Nucleus accumbens (tissue), 56 donors: ENCODE measurements at places on chromosomes 1 and 21.

DNA sequence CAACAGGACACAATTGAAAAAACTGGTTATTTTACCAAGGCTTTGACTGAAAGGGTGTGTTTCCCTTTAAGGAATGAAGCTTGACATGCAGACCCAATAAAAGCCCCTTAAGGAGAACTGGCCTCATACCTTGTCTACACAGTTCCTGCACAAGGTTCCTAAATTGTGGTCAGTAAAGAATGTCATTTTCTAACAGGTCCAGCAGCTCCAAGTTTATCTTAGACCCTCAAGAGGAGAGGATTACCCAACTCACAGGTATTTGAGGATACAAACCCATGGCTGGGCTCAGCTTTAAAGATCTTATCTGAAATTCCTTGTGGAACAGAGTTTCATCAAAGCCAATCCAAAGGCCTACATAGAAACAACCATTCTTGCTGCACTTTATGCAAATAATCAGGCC lies 31.4 kb upstream of the CBR3 start:
- DNase-seq = no peak

GRCh38 chr1:172658871-172659453 lies at the start of gene FASLG:
TSS of gene FASLG (plus strand) at chr1:172659103. CDS start at chr1:172659202, 99 bp downstream.
- DNase-seq = no peak

DNA sequence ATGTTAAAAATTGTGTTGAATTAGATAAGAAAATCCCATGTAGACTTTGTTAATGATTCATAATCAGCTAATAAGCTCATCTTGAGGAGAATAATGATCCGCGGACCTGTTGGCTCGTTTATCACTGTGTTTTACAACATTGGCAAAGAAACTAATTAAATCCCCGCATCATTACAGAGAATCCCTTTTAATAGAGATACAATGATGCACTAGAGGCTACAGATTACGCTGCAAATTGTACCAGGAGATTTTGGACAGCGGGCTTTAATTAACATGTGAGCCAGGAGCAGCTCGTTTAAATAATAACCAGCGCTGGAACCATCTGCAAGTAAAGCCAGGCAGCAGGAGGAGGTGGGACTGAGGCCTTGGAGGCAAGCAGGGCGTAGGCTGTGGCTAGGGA lies 280.3 kb upstream of the POU3F1 start:
- DNase-seq = no peak

DNA sequence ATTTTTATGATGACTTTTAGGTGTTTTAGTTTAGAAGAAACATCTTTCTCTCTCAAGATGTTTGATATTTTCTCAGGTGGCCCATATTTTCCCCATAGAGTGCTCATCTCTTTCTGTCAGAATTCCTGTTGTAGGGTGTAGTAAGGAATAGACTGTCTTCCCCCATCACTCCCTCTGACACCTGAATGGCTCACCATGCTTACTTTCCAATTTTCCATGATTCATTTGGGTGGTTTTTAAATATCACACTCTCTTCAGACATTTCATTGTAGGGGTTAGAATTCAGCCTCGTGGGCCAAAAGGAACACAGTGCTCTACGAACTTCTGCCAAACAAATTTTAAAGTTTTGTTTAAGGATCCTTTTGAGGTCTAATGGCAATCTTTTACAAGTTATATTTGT lies 24.0 kb downstream of the GIPC2 start:
- no peak for DNase-seq

- no peak for DNase-seq
Observed at GRCh38 chr1:212838145-212838544, 9.3 kb downstream of the SPATA45 start.

DNA sequence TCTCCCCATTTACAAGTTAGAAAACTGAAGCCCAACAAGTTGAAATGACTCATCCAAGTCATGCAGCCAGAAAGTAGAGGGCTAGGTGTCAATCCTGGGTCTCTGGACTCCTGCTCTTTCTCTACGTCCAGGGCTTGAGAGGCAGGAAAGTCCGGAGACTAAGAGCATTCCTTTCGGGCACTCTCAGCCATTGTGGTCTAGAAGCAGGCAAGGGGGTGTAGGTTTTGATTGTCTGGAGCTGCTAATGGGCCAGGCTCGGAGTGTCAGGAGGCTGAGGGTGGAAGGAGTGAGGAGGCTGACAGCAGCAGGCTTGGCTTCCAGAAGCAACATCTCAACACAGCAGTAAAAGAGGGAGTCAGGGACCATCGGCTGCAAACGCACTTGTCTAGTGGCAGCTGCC lies 107.6 kb upstream of the KLHDC7A start:
- DNase-seq = no peak

DNA sequence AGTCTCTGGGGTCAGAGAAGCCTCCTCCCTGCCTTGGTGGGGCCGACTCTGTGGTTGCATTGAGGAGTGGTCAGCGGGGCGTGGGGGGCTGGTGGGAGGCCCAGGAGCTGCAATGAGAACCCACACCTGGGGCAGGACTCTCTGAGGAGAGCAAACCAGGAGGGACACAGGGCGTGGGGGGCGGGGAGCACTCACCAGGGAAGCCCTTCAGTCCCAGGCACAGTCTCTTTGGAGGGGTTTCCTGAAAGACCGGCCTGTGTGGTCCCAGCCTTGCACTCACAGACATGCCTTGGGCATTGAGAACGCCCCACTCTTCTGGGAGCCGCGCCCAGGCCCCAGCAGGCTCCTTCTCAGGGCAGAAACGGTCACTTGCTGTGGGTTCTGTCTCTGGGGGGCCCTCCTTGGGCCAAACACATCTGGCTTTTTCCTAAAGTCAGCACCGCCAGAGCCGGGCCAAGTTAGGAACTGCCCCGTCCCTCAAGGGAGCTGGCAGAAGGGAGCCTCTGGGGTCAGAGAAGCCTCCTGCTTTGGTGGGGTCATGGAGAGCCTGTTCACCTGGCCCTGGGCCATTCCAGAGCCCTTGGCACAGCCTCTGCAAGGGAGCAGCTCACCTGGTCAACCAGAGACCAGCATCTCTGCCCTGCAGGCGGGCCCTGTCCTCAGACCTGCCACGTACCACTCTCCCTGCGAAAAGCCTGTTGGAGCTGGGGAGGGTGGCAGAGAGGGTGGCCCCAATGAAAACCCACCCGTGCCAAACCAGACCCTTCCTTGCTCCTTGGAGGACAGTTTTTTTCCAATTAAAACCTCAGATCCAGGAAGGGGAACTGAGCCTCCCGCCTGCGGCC lies 59.9 kb upstream of the TTC34 start:
- no peak for DNase-seq

DNA sequence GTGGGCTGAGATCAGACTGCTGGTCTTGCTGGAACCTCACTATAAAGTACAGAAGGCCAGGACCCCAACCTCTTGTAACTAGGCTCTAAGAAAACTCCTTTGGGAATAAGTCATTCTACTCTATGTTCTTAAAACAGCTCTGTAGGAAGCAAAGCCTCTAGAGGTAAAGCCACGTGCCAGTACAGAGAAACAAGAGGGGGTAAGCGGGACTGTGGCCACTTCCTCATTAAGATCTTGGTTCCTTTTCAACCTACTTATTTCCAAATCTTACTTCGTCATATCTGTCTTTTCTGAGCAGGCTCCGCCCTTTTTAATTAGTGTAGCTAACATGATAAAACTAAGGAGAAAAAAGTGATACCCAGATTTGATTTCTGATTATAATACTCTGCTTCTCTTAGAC lies 3.8 kb downstream of the NCSTN start:
- no peak for DNase-seq

DNA sequence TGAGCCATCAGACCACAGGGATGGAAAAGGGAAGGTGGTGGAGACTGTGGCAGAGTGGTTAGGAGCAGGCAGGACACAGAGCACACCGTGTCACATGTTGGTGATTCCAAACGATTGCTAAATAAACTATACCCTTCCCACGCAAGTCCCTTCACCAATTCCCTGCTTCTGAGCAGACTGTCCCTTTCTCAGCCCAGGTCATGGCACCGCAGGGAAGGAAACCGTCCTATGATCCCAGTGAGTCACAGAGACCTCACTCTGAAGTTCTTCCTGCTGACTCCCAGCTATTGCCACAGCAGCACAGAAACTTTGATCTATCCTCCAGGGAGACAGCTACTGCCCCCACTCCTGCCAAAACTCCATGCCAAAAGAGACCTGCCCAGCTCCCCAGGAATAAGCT lies 19.2 kb downstream of the RIMS3 start:
- no peak for DNase-seq

DNA sequence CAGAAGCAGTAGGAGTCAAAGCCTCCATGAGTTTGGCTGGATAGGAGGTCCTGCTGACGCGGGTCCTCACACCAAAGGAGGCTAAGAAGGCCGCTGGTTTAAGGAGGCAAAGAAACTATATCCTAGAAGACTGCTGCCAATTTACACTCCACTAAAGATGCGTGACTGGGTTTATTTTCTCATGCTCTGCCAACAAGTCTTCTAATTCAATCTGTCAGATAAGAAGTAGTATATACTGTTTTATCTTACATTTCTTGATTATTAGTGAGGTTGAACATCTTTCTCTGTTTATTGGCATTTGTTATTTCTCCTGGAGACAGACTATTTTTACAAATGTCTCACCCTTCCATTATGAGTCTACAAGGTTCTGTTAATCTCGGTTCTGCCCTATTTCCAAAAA lies 34.1 kb downstream of the ACBD6 start:
- DNase-seq = no peak

DNA sequence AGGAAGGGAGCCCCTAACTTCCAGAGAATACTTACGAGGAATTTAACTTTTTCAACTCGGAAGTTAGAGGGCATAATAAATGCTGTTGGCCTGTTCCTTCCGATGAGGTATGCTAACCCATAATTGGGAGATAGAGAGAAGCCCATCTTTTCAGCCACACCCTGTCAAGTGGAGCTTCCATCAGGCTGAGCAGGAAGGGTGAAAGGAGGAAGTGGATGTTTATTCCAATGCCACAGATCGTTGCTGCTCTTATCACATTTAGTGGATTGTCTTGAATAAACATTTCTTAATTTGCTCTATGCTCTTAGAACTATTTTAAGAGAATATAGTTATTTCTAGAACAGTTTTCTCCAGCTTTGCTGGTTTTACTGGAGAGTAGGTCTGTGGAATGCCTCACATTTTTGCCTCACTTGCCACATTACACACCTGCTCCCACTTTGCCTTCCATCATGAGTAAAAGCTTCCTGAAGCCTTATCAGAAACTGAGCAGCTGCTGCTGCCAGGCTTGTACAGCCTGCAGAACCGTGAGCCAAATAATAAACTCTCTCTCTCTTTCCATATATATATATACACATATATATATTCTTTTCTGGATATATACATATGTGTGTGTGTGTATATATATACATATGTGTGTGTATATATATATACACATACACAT lies 60.0 kb upstream of the RGS21 start:
- DNase-seq = no peak

DNA sequence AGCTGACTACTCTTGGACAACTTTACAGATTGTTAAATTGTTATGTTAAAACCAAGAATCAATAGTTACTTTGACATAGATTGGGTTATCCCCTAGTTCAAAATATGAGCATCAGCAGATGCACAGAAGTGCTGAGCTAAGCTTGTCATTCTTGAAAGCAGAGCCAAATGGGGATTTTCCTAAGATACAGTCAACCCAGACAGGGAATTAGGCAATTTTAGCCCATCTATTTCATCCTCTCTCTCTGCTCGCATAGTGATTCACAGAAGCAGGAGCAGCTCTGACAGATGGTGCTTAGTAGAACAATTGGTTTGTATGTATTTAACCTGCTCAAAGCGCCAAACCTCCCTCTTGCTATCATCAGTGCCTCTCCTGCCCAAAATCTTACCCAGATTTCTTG lies 27.9 kb upstream of the PRRC2C start:
- no peak for DNase-seq

GRCh38 chr1:63835128-63835527 lies 61.3 kb downstream of the ROR1 start:
- no peak for DNase-seq

- no peak for DNase-seq
Observed at GRCh38 chr21:42705346-42705745, 51.9 kb downstream of the PDE9A start.

- no peak for DNase-seq
Observed at GRCh38 chr1:61400131-61400770, 317.9 kb downstream of the NFIA start.

DNA sequence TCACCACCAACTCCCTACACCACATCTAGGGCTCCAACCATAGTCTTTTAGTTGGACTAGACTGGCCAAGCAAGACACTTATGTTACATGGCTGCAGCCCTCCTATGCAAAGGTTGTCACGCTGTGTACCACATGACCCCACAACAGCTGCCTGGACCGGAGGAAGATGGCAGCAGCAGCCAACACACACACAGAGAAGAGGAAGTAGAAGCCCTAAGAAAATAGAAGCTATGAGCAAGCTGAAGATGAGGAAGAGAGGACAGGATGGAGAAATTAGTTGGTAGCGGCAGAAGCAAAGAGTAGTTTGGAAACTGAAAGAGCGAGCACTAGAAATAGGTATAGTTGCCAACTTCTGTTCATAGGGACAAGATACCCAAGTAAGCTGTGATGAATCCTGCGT lies 60.8 kb upstream of the RALGPS2 start:
- no peak for DNase-seq

GRCh38 chr21:15242906-15243305 lies 178.1 kb upstream of the NRIP1 start:
- no peak for DNase-seq

DNA sequence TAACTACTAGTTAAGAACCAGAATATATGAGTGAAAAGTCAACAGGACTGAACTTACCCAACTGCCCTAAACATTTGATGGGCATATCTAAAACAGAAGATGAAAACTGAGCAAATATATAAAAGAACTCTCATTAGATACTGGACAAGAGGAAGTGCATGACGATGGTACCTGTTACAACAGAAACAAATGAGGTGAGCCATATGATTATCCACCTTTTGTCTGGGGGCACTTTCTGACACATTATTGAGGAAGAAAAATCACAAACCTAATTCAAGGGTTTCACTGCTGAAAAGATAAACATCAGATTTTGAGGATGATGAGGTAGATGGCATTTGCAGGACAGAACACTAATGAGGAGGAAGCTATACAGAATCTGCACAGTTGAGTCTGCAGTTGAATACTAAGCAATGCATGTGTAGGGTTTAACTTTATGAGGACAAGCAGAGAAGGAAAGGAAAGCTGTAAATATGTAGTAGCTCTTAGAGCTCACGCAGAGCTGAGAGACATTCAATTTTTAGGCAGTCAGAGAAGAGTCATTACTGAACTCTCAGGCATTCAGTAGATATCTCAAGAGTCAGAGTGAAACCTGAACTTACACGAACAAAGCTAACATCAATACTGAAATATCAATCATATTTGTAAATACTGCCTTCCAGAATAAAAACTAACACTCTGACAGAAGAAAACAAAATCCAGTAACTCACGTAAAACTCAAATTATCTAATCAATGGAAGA lies 262.1 kb downstream of the AKT3 start:
- DNase-seq = no peak

DNA sequence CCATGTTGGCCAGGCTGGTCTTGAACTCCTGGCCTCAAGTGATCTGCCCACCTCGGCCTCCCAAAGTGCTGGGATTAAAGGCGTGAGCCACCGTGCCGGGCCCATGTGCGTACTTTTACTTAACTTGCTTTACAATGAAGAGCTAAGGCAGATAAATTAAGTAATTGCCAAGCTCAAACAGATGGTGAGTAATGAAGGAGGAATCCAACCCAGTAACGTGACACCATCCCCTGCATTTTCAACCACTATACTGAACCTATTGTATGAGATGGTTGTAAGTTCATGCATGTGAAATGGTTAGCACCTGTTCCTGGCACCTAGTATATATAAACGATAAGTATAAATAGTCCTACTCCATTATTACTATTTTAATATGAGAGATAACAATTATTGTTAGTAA lies 588.0 kb upstream of the BEND5 start:
- DNase-seq = no peak

GRCh38 chr21:41950941-41951351 lies 2.9 kb downstream of the C2CD2 start:
- no peak for DNase-seq

- DNase-seq = no peak
Observed at GRCh38 chr1:26752519-26752918, 35.2 kb upstream of the PIGV start.
